ENCODE measurements at places on chromosomes 13 and 19.

DNA sequence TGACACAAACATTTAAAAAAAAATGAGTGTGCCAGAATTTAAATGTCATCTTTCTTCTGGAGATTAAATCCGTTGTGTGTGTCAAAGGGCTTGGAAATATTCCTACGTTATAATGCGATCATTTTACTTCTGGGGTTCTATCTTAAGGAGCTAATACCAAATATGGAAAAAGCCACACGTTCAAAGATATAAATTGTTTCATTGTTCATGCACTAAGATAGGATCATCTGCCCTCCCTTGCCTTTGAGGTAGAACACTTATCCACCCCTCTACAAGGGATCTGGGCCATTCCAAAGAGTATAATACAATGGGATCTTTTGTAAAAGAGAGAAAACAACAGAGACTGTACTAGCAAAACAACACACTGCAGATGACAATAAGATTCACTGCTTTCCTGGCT, 64.9 kb downstream of the ANKRD10 start:
- no peak for DNase-seq

DNA sequence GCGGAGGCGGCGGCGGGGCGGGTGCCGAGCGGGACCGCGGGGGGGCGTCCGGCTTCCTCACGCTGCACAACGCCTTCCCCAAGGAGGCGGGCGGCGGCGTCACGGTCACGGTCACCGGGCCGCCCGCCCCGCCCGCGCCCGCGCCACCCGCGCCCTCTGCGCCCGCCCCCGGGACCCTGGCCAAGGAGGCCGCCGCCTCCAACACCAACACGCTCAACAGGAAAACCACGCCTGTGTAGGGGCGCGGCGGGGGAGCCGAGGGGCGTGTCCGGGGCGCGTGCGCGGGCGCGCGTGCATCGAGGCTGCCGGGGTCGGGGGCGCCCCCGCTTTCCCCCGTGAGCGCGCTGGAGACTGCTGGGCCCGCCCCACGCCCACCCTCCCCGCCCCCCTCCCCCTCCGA, 8.8 kb upstream of the CACNG6 start:
- no peak for DNase-seq

DNA sequence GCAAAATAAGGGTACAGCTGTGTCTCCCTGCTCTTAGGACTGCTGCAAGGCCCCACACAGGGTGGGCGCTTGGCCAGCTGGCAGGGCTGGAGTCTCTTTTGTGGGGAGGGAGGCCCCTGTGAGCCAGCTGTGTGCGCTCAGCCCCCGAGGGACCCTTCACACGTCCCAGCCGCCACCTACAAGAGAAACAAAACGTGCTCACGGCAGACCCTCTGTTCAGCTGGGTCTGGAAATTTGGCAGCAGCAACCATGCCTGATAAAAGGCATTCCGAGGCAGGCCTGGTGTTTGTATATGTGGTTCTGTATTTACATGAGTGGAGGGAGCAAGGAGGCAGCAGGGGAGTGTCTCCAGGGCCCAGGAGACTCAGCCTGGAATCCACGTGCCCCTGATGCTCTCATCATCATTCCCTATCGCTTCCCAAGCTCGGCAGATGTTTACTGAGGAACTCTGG, 49.7 kb downstream of the CRTC1 start:
- no peak for DNase-seq

DNA sequence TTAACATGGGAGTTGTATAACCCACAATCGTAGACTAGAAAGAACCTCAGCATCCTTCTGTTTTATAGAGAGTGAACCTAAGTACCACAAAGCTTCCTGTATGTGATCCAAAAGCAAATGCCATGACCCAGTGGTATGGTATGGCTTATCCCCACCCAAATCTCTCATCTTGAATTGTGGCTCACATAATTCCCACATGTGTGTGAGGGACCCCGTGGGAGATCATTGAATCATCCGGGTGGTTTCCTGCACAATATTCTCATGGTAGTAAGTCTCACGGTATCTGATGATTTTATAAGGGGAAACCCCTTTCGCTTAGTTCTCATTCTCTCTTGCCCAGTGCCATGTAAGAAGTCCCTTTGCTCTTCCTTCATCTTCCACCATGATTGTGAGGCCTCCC, 587.9 kb downstream of the LMO7 start:
- no peak for DNase-seq

- no peak for DNase-seq
These were observed 15.5 kb downstream of the GGACT start for GRCh38 chr13:100573121-100573520.

DNA sequence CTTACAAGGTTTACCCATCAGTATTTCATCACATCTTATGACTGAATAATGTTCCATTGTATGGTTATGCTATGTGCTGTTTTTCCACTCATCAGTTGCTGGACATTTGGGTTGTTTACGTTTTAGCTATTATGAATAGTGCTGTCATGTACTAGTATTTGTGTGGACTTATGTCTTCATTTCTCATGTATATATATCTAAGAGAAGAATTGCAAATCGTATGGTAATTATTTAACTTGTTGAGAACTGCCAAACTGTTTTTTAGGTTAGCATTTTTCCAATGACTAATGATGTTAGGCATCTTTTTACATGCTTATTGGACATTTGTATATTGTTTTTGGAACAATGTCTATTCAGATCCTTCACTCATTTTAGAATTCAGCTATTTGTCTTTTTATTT, 368.3 kb downstream of the LMO7 start:
- no peak for DNase-seq

GRCh38 chr13:36665630-36666029, 8.2 kb upstream of the SERTM1 start:
- DNase-seq = no peak

GRCh38 chr13:111204438-111205177, 89.5 kb downstream of the ARHGEF7 start:
- DNase-seq = no peak

Measured in nucleus accumbens (tissue), 56 donors.